HT1080 (cell line): ENCODE measurements at places on chromosomes 16 and 17. TPM values are rescaled to one million over a fixed set of nuclear protein-coding genes. Genes with fewer than 3 reads are reported as not detected.

GRCh38 chr17:75914643-75915267 lies 10.1 kb upstream of the MRPL38 start:
- DNase-seq: no peak

GRCh38 chr17:40818733-40819527 lies 3.5 kb downstream of the KRT10 start:
- DNase-seq: peak; percentile 78

DNA sequence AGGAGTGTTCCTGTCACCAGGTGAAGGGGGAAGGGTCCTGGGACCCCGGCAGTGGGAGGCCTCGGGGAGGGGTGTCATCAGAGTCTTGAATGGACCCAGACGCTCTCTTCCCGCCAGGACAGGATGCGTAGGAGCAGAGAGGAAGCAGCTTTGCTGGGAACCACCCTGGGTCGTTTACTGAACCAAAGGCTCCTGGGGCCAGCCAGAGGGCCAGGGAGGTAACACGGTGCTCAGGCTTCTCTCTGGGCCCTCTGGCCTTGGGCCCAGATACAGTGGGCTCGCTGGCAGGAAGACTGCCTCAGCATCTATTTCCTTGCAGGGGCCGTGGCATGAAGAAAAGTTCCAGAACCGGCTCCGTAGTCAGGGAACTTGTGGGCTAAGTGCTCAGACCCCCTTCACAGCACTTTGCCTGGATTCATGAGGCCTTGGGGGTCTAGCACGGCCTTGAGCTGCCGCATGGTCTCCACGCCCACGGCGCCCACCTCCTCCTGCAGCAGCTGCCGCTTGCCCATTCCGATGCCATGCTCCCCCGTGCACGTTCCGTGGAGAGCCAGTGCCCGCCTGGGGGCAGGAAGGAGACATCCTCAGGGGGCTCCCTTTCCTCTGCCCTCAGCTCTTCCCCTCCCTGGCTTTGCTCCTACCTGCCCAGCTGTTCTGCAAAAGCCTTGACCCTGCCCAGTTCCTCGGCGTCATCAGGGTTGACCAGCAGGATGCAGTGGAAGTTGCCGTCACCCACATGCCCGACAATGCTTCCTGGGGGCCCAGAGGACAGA lies 4.4 kb downstream of the LDHD start:
- DNase-seq: no peak

- DNase-seq: no peak
Measured at GRCh38 chr16:9027070-9027799, 63.5 kb upstream of the USP7 start.

Gene KCNJ18
- 0.07 TPM in 1 of 2 replicates, not detected in the other for total RNA-seq

- DNase-seq: no peak
Measured at GRCh38 chr17:17231621-17232302, 5.2 kb downstream of the FLCN start.

- DNase-seq: peak; percentile 56
Measured at GRCh38 chr16:4847774-4848587, 700 bp downstream of the UBN1 start.
